A549 treated with CORT108297 at 1 μM for 4 hours (cell line): ENCODE measurements at places on chromosomes 16 and 17. TPM values are rescaled to one million over a fixed set of nuclear protein-coding genes. Genes with fewer than 3 reads are reported as not detected.

The TNS4 gene
- total RNA-seq: 118 to 182 TPM (median 158 TPM) in 5 replicates

The LRRC37A3 gene
- 1.5 to 2.5 TPM (median 2.3 TPM) in 5 replicates for total RNA-seq

The KIFC3 gene
- 144 to 205 TPM (median 203 TPM) in 5 replicates for total RNA-seq

The CACNG5 gene
- total RNA-seq: 0.10 TPM in 1 of 5 replicates, not detected in the others

The AOC2 gene
- total RNA-seq: 2.0 to 2.4 TPM (median 2.1 TPM) in 5 replicates

The TPSD1 gene
- not detected in 5 replicates for total RNA-seq

The GNAO1 gene
- total RNA-seq: 0.26 to 0.69 TPM (median 0.40 TPM) in 5 replicates

The RBFOX1 gene
- not detected in 5 replicates for total RNA-seq

The SLC43A2 gene
- 3.9 to 7.9 TPM (median 7.2 TPM) in 5 replicates for total RNA-seq

The GJC1 gene
- total RNA-seq: 27.9 to 34.7 TPM (median 33.1 TPM) in 5 replicates

The RNFT1 gene
- 12.8 to 15.5 TPM (median 14.9 TPM) in 5 replicates for total RNA-seq

The GP1BA gene
- total RNA-seq: not detected in 5 replicates

The KRT36 gene
- not detected in 5 replicates for total RNA-seq

The NPIPA3 gene
- 0.65 to 1.8 TPM (median 1.6 TPM) in 5 replicates for total RNA-seq

The ZNF287 gene
- 10.4 to 16.9 TPM (median 13.7 TPM) in 5 replicates for total RNA-seq

The ABCC12 gene
- 0.05 to 0.16 TPM (median 0.12 TPM) in 4 of 5 replicates, not detected in the other for total RNA-seq

The TSC2 gene
- total RNA-seq: 26.6 to 43.3 TPM (median 38.2 TPM) in 5 replicates

The ACE gene
- 0.31 to 0.99 TPM (median 0.64 TPM) in 5 replicates for total RNA-seq

The KRTAP1-1 gene
- total RNA-seq: not detected in 5 replicates

The CAPN15 gene
- total RNA-seq: 43.1 to 85.3 TPM (median 79.8 TPM) in 5 replicates

The TMEM238L gene
- not detected in 5 replicates for total RNA-seq

The UBALD2 gene
- total RNA-seq: 43.1 to 93.0 TPM (median 88.6 TPM) in 5 replicates

The PRSS27 gene
- total RNA-seq: 0.89 to 1.7 TPM (median 1.5 TPM) in 5 replicates

The KRT13 gene
- 0.10 to 0.40 TPM (median 0.11 TPM) in 5 replicates for total RNA-seq

The MT3 gene
- 0.28 to 0.43 TPM in 2 of 5 replicates, not detected in the others for total RNA-seq
